Foreskin keratinocyte (primary cell): ENCODE measurements at places on chromosomes 11 and 22. TPM values are rescaled to one million over a fixed set of nuclear protein-coding genes. Genes with fewer than 3 reads are reported as not detected.

The TYR gene
- 0.04 TPM in 1 of 2 replicates, not detected in the other for polyA plus RNA-seq

GRCh38 chr11:14435717-14436512, 63.7 kb downstream of the COPB1 start:
- no peak for DNase-seq

GRCh38 chr11:8086001-8086479, 5.0 kb downstream of the TUB start:
- DNase-seq: no peak

DNA sequence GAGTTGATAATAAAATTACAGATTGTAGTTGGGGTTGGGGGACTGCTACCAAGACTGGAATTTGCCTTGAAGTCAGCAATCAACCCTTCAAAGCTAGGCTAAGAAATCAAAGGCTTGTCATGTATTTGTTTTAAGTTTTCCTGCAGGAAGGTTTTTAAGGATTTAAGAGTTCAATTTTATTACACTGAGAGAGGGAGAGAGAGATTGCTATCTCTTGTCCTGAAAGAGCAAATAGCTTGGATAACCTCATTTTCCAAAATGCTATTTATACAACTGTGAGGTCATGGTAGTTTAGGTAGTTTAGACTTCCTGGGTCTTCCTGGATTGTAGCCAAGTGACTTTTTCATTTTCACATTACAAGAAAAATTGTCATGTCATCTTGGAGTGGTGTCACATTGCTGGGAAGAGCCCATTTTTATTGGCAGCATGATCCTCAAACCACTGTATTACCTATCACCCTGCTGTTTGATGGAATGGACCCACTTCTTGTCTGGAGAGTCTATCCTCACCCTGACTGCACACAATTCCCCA, 10.1 kb upstream of the PRSS23 start:
- DNase-seq: no peak

GRCh38 chr11:99693941-99694492, 673.3 kb downstream of the CNTN5 start:
- peak; percentile 71 for DNase-seq

DNA sequence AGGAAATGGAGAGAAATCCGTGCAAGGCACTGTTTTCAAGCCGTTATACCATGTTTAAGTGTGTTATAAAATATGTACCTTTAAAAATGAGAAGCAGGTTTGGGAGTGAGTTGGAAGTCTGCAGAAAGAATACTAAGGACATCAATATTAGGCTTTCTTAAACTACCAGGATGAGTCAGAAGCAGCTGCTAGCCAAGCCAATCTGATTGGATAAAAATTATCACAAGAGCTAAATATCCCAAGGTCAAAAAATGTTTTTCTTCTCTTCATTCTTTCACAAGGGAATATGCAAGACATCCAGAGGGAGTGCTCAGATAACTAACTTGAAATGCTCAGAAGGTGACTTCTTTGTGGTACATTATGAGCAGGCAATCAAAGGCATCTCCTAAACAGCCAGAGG, 19.3 kb upstream of the CKAP5 start:
- no peak for DNase-seq

- no peak for DNase-seq
These were observed 3.2 kb downstream of the MMP11 start for GRCh38 chr22:23775779-23776375.

GRCh38 chr11:66851239-66851596, 5.6 kb upstream of the LRFN4 start:
- no peak for DNase-seq

DNA sequence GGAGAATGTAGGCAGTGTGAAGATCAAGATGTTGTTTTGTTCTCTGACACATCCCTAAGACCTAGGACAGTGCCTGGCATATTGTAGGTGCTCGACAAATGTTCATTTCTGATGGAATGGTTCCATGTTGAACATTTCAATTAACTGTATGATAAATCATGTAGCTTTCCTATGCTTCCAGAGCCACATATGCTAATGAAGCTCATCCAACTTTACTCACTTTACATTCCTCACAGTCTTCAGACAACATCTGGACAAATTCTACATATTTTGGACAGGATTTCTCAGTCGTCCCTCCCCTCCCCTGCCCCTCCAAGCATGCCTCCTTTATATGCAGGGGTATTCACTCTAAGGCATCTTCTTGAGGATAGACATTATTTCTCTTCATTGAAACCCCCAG, 177.9 kb downstream of the BLID start:
- DNase-seq: no peak
